Activated CD4-positive, alpha-beta T cell treated with anti-CD3 and anti-CD28 coated beads for 24 hours (primary cell): ENCODE measurements at places on chromosomes 6 and 20.

DNA sequence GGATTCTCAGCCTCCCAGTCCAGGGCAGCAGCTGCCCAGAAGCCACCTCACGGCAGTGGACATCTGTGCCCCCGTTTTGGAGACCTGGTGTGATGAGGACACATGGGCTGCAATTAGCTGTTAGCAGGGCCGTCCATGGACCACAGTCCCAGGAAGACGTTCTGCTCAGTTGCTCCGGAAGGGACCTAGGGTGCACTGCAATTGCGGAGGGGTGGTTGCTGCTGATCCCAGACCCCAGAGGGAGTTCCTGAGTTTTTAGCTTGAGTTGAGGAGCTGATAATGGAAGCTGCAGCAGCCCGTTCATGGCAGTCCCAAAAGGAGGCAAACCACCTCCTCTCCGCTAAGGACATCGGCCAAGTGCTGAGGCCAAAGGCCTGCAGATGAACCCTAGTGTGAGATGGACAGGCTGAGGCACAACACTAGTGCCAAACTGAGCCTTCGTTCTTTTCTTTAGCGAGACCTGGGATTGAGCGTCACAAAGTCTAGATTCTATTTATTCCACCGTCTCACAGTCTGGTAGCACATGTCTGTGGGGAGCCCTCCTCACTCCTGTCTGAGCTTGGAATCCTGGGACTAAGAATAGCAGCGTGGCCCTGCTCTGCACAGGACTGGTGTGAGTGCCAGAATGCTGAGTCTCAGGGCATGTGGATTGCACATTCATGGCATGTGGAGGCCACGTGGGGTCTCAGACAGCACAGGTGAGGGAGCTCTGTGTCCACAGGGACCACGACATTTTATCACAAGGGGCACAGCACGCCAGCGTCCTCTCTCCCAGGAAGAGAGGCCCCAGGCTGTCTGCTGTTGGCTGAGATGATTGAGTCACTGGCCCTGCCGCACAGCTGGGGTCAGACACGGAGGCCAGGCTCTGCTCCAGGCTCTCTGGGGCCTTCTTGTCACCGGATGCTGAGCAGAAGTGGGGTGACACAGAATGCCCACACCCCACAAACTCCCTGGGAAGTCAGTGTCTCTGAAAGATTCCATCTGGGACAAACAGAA is 113.4 kb downstream of the PSMB1 start:
- DNase-seq, result no peak

- no peak for DNase-seq
Measured at GRCh38 chr20:22807045-22807444, 222.7 kb upstream of the FOXA2 start.

- no peak for DNase-seq
Measured at GRCh38 chr6:5061152-5061551, 24.0 kb upstream of the PPP1R3G start.

DNA sequence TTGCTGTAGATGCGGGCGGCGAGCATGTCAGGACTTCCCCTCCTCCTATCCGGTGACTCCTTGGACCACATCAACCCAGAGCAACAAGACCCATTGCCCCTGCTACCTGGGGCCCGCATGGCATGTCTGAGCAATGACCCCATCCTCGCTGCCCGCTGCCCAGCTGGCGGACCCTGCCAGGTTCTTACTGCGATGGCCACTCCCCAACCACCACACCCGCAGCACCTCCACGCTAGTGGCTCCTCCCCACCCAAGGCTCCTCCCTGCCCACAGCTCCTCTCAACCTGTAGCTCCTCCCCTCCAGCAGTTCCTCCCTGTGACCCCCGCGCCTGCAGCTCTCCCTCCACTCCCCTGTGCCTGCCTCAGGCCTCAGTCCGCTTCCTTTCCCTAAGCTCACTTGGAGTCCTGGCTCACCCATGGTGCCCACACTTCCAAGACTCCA is 17.6 kb upstream of the SERPINB9 start:
- DNase-seq, result no peak

GRCh38 chr6:135002229-135002844 is 52.3 kb downstream of the HBS1L start:
- no peak for DNase-seq
